GM20000 (cell line): ENCODE measurements at places on chromosomes 12 and 14.

DNA sequence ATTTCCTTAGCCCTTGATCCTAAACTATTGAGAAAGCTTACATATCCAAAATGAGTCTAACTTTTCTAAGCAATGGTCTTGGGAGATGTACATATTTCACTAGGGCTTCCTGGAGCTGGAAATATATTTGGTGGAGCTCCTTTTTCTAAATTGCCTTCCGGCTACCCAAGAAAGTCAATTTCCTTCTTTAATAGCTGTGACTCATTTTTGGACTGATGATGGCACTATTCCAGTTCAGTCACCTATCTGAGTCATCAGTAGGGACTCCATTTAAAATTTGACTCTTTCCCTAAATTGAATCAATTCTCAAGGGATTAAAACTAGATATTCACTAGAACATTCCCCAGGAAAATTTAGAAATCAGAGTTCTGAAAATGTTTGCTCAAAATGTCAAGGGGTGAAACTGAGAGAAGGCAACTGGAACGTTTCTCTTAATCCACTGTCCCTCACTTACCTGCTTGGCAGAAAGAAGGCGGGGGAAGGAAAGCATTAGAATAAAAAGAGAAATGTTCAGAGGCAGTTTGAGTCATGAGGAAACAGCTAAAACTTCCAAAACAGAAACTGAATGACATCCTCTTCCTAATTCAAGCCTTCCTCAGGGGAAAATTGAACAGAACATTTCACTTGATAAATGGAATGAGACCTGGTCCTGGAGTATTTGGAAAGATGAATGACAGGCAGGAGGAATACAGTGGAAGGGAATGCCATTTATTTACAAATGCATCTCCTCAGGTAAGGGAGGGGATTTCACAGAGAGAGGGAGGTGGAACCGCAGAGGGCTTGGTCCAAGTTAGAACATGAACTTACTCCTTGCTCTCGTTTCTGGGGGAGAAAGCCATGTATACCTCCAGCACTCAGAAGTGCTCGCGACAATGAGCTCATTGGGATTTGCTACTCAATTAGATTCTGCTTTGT, 91.2 kb downstream of the RGS6 start:
- no peak for DNase-seq

- no peak for DNase-seq
Observed at GRCh38 chr12:96901175-96901574, 5.9 kb upstream of the NEDD1 start.

GRCh38 chr12:112331886-112332285, 50.3 kb downstream of the HECTD4 start:
- no peak for DNase-seq

DNA sequence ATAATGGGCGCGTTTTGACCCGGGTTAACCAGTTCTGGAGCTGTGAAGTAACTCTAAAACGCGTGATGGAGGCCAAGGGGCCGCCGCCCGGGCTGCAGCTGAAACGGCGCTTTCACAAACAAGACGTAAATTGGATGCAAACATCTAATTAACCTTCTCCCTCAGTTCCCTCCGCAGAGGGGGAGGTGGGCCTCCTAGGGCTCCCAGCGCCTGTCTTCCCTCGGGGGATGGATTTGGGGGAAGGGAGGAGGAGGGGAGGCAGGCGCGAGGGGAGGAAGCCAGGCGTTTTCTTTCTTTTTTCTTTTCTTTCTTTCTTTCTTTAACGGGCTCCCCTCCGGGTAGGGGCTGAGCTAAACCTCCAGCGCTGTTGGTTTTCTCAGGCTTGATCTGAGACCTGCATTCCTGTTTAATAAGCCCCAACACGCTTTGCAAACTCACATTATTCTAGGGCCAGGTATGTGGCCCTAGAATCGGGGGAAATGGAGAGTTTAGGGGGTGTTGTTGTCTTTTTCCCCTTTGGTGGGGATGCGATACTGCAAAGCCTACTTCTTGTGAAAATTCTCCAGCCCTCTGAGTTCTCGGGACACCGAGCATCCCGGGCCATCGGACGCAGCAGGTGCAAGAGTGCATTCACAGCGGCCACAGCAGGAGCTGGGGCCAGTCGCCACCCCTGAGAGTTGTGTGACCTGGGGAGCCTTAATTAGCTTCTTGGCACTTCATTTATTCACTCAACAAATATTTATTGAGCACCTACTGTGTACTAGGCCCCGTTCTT, 43.6 kb upstream of the LHX5 start:
- DNase-seq, result no peak

GRCh38 chr12:89454080-89454848, 70.3 kb downstream of the GALNT4 start:
- no peak for DNase-seq

GRCh38 chr14:85417396-85417795, 112.5 kb upstream of the FLRT2 start:
- DNase-seq, result no peak
